ENCODE measurements at places on chromosomes 6 and 20.

GRCh38 chr6:112227411-112227810 is 27.0 kb downstream of the LAMA4 start:
- no peak for DNase-seq

DNA sequence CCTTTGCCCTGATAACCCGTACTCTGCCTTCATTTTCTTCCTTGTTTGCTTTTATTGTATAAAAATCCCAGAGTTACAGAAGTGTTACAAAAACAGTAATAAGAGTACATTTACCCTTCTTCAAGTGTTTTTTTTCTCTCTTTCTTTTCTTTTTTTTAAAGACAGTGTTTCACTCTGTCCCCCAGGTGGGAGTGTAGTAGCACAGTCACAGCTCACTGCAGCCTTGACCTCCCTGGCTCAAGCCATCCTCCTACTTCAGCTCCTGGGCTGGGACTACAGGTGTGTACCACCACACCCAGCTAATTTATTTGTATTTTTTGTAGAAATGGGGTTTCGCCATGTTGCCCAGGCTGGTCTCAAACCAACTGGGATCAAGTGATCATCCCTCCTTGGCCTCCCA is 402.7 kb downstream of the CDKAL1 start:
- DNase-seq = no peak

- DNase-seq = no peak
Observed at GRCh38 chr6:22036699-22037098, 260.1 kb downstream of the PRL start.

GRCh38 chr6:111941686-111942330 is 68.6 kb upstream of the FYN start:
- DNase-seq = no peak

GRCh38 chr6:90350689-90351554 is 54.3 kb upstream of the BACH2 start:
- DNase-seq = peak; percentile 57

GRCh38 chr6:148166339-148166968 is 176.2 kb upstream of the SASH1 start:
- no peak for DNase-seq

- no peak for DNase-seq
Observed at GRCh38 chr6:137017081-137017480, 27.7 kb downstream of the IL20RA start.

DNA sequence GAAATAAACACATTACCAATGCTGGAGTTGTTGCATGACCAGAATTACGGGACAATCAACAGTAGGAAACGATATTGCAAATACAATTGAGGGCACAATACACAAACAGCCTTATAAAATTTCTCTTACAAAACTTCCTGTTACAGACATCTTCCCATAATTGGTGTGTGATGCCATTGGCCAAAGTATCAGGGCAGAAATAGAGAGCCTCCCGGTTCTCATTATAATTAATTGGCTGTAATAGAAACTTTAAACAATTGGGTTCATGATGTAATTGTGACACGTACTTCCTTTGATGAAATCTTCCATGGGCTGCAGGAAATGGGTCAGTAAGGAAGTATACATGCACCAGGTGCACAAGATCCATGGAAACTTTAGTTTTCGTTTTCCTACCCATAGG is 40.3 kb upstream of the RALGAPA2 start:
- no peak for DNase-seq

DNA sequence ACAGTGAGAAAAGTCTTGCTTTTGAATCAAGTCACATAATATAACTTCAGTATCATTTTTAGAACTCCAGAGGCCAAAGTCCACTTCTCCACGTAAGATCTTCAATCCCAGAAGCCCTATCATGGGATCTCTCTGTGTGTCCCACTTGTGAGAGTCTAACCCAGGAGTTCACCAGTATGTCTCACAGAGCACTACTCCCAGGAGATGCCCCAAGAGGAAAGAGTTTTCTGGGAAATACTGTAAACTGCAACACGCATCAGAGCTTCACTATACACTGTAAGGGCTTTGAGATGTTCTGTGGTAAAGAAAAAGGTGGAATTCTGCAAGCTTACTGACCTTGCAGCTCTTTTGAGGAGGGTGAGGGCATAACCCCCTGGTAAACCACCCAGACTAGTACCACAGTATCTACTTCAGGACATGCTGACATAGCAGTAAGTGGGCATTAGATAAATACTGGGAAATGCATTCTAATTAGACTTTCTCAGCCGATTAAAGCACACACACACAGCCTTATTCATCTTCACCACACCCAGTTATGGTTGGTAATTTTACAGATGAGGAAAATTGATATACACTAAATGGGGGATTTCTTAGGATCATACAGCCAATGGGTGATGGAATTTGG is 12.3 kb downstream of the DCBLD1 start:
- no peak for DNase-seq

DNA sequence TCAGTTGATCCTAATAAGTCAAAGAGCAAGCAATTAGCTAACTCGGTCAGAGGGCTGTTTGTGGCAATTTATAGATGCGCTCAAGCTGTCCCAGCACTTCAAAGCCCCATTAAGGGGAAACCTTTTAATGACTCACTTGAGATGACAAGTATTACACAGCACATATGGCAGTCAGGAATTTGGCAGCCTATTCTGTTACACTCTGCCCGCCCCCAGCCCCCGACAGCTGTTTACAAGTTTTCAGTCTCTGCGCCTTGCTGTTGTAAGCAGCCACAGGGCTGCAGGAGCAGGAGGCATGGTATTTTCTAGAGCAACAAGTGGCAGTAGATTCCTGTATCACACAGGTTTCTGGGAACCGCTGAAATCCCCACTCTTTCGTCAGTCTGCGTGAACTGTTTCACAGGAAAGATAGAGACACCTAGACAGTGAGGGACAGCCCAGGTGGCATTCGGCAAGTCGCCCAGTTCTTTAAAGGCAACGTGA is 263.0 kb downstream of the FOXC1 start:
- no peak for DNase-seq

DNA sequence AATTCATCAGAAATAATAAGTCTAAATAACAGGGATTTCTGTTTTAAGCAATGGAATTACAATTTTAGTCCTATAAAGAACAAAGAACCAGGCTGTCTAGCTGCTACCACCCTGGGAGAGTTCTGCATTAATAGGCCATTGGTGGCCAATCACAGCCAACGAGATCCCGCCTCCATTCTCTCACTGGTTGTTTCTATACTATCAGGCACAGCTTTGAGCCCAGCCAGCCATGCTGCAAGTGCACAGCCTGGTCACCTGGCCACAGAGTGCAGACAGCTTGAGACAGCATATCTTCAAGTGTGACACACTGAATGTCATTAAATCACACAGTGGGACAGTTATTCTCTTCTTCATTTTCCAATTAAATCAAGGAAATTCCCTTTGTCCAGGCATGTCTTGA is 16.1 kb upstream of the RAB22A start:
- DNase-seq = no peak

DNA sequence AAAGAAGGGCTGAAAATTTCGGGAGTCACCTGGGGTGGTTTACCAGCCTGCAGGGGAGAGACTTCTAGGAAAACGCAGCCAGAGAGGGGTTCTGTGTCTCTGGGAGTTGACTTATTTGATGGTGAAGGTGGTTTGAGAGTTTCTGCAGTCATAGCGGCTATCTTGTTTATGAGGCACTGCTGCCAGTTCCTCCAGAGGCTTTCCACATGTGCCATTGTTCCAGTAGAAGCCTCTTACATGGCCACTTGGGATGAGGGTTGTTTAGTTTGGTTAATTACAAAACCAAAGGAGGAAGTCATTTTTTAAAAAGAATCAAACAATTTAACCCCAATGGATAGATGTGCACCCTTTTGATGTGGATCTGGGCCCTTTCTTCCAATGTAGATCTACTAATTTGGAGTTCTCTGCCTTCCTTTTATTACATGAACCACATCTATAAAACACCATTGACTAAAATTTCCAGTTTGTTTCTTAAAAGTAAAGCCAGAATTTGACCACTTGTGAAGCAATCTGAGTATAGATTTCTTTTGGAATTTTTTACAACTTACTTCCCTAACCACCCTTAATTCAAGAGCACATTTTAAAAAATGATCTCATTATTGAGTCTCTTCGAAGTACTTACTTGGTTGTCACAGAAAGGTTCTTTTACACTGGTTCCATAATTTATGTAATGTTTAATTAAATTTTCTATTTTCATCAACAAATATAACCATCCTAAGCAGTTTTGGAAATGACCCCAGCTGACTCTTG is 97.6 kb downstream of the TCP11 start:
- no peak for DNase-seq

- DNase-seq = no peak
Observed at GRCh38 chr6:44049163-44049988, 77.9 kb downstream of the MRPL14 start.

DNA sequence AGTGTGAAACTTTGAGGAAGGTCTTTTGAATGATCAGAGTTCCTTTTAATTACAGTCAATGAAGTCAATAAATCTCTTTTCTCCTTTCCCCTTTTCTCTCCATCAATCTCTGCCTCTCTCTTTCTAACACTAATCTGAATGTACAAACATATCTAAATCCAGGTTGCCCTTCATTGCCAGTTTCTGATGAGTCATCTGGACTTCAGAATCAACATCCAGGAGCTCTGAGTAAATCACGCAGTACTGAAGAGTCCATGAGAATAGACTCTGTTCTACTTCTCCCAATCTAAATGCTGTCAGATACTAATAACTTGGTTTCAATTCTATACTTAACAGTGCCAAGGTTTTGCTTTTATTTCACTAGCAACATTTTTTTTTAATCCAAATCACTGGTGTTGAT is 238.7 kb upstream of the THEMIS start:
- no peak for DNase-seq

GRCh38 chr20:48342822-48343513 is 484.8 kb downstream of the PREX1 start:
- no peak for DNase-seq

DNA sequence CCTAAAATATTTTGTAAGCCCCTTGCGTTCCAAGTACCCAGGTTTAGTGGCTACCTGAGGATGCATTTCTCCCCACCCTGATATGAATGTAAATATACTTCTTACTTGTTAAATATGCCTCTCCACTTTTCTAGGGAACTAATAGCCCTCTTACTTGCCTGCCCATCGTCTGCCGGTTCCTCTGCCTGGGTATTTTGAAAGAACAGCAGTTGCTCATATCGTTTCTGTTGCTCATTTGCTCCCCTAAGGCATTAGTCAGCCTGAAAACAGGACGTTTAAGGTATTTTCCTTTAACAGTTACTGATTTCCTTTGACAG is 141.3 kb upstream of the CARMIL1 start:
- no peak for DNase-seq

DNA sequence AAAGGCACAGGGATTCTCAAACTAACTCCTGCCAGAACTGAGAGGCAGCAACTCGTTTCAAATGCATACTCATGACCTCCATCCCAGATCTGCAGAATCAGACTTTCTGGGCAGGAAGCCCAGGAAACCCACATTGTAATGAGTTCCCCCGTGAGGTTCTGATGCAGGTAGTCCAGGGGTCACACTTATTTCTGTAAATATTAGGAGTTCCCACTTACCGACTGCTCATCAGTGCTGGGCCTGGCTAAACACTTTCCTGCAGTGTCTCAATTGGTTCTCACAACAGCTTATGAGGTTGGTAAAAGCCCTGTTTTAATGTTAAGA is 11.6 kb downstream of the DUSP15 start:
- no peak for DNase-seq

- DNase-seq = no peak
Observed at GRCh38 chr20:39778431-39778830, 816.3 kb downstream of the DHX35 start.

- DNase-seq = no peak
Observed at GRCh38 chr20:56664796-56665195, 35.7 kb downstream of the TFAP2C start.

DNA sequence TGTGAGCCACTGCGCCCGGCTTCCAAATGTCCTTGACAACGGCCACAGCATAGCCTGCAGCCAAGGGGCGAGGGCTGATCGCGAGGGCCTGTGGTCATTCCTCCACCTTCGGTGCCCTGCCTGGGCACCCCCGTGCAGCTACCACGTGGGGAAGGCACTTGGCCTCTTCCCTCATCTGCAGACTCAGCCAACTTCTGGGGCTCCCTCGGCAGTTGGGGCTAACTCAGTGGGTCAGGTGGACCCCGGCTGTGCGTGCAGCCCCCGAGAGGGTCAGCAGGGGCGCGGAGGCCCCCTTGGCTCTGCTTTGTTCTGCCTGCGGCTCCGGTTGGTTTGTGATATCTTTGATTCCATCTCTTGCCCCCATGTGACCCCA is 52.9 kb upstream of the BHLHE23 start:
- DNase-seq = no peak

- DNase-seq = no peak
Observed at GRCh38 chr6:3560211-3560610, 103.4 kb upstream of the SLC22A23 start.

All from CD4-positive, alpha-beta T cell treated with Interleukin-6 for 4 hours (primary cell).